Aorta (tissue), 5 donors: ENCODE measurements at places on chromosomes 6 and 20.

DNA sequence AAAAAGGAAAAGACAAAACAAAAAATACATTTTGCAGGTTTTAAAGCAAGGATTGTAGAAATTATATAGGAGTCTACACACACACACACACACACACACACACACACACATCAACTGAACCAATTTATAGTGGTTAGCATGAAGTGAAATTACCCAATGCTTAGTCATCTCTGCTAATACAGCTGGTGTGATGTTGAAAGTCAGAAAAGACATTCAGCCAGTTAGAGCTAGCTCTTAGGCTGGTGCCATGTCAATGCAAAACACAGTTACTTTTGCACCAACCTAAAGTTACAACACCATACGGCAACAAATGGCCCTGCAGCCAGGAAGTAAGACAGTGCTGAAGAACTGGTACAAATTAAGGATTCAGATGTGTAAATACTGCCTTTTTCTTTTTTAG, 15.2 kb downstream of the FAM210B start:
- DNase-seq, result no peak

DNA sequence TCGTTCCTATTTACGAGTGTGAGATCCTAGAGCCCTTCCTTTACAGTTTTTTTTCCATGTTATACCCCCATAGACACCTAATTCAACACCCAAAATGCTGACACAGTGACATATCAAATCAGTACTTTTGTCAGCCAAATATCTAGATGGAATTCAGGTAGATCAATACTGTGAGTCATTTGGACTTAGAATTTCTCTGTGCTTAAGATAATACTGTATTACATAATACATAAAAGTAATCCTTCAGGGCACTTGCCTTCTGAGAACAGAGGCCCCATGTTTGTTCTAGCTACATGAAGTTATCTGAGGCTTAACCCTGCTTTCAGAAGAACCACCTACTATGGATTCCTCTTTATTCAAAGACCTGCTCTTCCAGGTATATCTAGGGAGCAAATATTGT, 623.1 kb downstream of the PHF3 start:
- no peak for DNase-seq

- DNase-seq, result no peak
These were observed 1.0 kb downstream of the IGF2R start for GRCh38 chr6:159969921-159970320.

DNA sequence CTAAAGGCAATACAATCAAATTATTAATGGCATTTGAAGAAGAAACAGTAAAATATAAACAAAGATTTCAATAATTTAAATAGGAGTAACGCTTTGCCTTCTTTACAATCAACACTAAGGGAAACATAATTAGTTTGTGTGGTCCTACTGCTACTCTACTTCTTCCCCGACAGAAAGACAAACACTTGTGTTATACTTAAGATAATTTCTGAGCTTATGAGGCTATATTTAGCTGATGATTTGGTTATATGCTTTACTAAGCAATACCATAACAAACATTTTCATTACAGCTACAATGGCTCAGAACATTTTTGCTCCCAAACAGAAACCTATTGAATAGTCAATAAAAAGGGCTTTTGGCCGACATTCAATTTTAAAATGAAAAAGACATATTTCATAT, 1217.2 kb upstream of the GJE1 start:
- DNase-seq, result no peak

GRCh38 chr6:56911847-56912246, 43.1 kb upstream of the BEND6 start:
- DNase-seq, result no peak

GRCh38 chr6:64013011-64013410, 377.4 kb downstream of the PHF3 start:
- DNase-seq, result no peak

DNA sequence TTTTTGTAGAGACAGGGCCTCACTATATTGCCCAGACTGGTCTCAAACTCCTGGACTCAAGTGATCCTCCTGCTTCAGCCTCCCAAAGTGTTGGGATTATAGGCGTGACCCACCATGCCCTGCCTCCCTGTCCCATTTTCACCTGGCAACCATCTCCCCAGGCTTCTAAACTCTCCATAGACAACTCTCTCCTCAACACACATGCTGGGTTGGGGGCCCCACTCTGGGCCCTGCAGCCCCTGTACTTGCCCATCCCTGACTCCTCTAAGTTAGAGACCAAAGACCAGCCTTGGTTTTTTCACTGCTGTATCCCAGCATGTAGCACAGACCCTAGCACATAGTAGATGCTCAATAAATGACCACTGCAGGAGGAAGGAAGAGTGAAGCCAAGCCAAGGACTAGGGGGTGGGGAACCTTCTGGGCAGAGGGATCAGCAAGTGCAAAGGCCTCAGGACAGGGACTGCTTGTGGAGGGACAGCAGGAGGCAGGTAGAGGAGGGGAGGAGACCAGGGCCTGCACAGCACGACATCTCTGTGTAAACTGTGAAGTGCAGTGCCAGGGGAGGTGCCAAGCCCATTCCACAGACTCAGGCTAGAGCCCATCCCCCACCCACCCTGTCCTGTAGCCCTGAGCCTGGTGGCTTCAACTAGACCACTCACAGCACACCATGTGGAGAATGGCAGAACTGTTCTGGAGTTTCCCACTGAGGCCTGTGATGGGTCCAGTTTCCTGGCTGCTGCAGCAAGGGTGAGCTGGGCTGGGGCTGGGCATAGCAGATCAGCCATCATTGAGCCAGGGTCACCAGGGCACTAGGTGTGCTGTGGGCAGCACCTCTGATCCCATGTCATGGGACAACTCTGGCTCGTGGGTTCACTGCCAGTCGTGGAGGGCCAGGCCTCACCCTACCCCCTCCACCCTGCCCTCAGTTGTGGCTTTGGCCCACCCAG, 3.4 kb upstream of the SRC start:
- no peak for DNase-seq

GRCh38 chr20:45012682-45013302, 46.5 kb downstream of the STK4 start:
- no peak for DNase-seq

DNA sequence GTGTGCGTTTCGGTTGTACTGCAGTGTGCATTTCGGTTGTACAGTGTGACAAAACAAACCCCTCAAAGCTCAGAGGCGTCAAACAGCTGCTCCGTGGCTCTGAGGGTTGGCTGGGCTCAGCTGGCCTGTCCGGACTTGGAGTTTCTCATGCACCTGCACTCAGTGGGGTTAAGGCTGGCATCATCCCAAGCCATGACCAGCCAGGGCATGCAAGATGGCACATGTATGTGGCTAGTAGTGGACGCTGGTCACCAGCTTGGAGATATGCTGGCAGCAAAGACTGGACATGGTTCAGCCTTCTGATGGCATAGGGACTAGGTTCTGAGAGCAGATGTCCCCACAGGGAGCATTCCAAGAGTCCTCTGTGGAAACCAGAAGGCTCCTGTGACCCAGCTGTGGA, 187.2 kb downstream of the CDH4 start:
- DNase-seq, result no peak

DNA sequence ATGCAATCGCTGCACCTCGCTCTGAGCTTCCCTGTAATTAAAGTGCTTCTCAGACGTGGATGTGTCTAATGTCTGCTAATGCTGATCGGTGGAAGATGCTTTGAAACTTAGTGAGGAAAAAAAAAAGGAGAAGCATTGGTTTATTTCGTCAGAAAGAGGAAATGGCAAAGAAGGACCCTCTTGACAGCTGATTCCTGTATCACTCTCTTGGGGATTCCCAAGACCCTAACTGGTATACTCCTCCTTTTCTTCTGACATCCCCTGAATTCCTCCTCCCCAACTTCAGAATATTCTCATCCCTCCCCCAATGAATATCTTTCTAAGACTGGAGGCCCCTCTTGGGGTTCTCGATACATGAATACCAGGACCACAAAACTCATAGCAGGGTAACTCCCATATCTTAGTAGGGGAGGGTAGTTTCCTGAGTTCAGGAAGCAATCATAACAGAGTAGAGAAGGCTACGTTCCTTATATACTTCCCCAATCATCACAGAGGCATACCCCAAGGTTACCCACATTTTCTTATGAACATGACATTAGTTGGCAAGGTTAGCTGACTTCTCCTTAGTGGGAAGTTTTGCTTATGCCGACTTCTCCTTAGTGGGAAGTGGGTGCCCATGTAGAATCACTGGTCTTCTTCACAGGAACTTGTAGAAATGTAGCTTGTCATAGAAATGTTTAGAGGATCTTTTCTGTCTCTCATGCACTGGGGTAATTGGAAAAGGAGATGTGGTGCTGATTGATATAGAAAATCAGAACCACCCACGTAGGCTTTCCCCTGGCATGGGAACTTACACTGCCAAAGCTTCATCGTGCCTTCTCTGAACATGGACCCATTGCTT, 63.8 kb upstream of the ATXN1 start:
- no peak for DNase-seq

DNA sequence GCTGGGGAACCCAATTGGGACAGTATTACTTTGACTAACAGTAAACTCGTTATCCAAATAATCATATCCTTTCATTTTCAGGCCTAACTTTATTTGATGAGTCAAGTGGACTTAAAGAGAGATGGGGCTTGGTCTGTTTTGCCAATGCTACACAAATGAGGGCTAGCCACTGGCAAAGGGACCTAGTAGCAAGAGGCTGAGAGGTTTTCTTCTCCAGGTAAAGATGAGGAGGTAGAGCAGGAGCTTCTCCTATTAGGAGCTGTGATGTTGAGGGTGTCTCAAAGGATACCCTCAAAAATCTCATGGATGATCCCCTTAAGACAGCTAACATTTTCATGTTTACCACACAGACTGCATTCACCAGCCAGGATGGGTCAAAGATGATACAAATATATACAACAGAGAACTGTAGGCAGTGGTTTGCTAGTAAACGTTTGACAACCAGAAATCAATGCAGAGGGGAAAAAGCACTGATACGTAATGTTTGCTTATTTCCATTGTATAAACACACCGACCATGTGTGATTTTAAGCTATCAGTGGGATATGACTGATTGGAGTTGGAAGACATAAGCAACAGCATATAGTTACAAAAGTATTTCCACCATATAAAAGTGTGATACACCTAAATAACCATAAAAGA, 153.3 kb downstream of the IBTK start:
- no peak for DNase-seq

DNA sequence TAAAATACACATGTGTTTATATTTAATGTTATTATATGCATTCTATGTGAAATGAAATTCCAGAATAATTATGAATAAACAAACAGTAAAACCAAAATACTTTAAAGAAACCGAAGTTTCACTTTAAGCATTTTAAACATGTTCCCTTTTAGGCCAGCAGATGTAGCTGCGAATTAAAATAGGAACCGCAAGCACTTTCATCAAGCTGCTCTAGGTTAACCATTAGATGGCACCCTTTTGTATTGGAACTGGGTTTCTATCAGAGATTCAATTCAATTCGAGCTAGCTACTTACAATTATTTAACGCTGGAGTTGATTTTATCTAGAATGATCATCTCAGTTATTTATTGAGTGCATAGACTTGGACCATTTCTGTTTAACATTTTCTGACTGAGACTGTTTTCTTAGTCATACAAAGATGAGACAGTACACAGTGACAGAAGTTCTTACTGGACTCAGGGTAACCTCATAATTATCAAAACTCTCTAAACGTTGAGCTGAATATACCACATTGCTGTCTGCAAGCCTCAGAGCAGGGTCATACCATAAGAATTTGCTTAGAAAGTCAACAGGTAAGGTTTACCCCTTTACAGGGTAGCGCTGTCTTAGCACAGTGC, 8.5 kb downstream of the TMEM242 start:
- no peak for DNase-seq

DNA sequence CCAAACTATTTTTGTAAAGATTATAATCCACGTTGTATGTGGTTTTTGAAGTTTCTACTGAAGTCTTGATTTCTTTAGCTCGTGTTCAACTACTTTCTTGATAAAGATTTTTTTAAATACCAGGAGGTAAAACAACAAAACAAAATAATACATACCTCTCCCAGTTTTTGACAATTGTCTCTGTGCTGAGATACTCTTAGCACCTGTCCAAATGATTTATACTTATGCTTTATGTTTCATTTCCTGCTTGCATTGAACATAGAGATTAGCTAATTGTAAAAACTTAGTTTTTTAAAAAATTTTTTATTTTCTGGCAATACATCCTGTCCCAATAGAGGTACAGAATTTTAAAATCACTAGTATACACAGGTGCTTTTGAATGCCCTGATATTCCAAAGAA, 506.9 kb upstream of the ADGRB3 start:
- DNase-seq, result no peak

DNA sequence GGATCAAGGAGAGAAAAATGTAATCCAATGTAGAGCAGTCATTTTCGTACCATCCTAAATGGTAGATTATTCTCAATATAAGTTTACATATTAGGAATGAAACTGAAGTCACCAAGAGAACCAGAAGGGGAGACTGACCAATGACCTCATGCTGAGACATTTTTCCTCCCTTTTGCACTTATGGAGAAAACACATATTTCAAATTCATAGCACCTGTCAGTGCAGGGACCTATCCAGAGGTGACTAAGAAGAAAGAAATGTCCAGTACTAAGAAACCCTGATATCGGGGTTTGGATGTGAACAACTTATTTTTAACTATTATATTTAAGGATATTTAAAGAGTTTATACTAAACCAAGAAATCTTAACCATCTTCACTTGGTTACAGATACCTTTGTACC, 16.6 kb upstream of the LYRM2 start:
- no peak for DNase-seq

DNA sequence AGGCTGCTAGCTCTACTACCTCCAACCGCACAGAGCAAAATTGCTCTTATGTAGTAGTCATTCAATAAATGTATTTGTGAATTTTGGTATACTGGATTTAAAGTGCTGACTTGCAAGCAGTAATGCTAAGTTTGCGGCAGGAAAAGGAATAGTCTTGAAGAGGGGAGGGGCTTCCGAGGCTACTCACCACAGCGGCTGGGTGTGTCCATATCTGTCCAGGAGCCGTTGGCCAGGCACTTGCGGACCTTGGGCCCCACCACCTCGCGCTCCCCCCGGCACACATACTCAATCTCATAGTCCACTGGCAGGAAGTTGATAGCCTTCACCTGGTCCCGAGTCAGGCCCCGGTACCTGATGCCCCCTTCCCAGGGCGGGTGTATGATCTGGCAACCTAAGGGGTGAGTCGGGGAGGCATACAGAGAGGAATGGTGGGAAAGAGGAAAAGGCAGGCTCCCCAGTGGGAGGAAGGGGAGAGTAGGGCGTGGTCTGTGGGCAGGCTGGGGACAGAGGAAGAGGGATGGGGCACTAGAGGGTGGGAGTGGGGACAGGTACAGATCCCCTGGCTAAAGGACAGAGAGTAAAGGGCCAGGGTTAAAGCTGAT, 1.7 kb downstream of the GABBR1 start:
- DNase-seq, result no peak

DNA sequence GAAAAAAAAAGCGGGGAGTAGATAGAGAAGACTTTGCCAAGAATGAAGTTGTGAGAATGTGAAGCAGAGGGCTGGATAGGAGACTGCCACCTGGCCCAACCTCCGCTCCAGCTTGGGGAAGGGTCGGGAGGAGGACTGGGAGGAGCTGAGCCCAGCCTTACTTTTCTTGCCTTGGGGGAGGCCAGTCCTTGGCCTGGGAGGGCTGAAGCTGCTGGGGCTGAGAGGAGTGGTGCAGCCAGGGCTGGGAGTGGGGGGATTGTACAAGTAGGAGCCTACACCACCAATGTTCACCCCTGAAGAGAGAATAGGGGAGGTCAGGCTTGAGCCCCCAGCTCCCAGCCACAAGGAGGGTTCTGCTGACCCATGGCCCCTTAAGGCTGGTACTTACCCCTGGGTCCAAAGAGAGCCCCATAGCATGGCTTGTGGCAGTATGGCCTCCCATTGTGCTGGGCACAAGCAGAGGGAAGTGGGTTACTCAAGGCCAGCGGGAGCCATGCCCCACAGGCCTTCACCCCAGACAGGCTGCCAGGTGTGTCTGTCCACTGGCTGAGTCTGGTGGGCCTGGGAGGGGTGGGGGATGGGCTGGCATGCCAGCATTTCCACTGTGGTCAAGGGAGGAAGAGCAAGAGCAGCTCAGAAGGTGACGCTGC, 1.1 kb downstream of the CRIP3 start:
- DNase-seq, result peak; percentile 45
